ENCODE measurements at places on chromosomes 7 and 10.

- DNase-seq = peak; percentile 31
Measured at GRCh38 chr10:5447611-5448071, 35.3 kb downstream of the NET1 start.

GRCh38 chr10:16227674-16228073, 209.1 kb upstream of the PTER start:
- no peak for DNase-seq

GRCh38 chr7:284762-285722, 4.9 kb upstream of the FOXL3 start:
- no peak for DNase-seq

DNA sequence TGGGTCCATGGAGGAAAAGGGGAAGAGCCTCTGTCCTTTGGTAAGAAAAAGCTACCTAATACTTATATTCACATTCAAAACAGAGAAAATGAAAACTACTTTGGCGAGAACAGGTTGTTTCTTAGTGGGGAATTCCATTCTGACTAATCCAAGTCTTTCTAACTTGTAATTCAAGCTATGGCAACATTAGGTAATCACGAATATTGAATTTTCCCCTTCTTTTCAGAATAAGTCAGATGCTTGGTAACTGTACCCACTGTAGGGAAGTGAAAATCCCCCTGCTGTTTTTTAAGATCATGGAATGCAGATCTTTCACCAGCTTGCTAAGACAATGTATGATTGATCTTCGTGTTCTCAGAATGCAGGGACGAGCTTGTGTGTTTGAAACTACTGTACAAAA, 384.4 kb downstream of the TCERG1L start:
- DNase-seq = no peak

- no peak for DNase-seq
Measured at GRCh38 chr7:67493366-67493765, 496.7 kb downstream of the TYW1 start.

GRCh38 chr7:2040893-2041270, 191.9 kb downstream of the MAD1L1 start:
- peak; percentile 20 for DNase-seq

DNA sequence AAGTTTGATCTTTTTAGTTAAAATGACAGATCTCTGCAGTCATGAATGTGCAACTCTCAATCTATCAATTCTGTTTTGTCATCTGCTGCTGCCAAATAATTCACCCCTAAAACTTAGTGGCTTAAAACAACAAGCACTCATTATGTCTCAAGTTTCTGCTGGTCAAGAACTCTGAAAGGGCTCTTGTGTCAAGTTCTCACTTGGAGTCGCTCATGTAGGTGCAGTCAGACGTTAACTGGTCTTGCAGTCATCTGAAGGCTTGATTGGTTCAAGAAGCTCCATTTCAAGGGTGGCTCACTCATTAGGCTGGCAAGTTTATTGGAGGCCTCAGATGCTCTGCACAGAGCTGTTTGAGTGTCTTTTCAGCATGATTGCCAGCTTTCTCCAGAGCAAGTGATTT, 28.5 kb upstream of the LRRC72 start:
- DNase-seq = no peak

DNA sequence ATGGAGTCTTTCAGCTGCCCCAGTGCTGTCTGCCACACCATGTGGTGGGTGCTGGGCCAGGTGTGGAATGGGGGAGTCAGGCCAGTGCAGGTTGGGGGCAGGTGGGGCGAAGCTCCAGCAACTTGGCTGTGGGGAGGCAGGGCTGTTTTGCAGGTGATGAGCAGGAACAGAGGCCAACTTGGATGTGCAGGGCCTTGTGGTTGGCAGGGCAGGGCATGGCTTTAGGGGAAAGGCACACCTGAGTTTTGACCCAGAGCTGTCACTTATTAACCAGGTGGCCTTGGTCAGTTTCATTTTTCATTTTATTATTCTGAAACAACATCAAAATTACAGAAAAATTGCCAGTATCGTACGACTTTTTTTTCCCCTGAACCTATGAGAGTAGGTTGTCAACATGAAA, 1.1 kb upstream of the SFTPA2 start:
- no peak for DNase-seq

- DNase-seq = no peak
Measured at GRCh38 chr7:16028103-16028502, 341.6 kb upstream of the MEOX2 start.

- no peak for DNase-seq
Measured at GRCh38 chr7:133023370-133024071, 58.4 kb downstream of the CHCHD3 start.

- DNase-seq = no peak
Measured at GRCh38 chr10:15296701-15297100, 74.4 kb downstream of the FAM171A1 start.

DNA sequence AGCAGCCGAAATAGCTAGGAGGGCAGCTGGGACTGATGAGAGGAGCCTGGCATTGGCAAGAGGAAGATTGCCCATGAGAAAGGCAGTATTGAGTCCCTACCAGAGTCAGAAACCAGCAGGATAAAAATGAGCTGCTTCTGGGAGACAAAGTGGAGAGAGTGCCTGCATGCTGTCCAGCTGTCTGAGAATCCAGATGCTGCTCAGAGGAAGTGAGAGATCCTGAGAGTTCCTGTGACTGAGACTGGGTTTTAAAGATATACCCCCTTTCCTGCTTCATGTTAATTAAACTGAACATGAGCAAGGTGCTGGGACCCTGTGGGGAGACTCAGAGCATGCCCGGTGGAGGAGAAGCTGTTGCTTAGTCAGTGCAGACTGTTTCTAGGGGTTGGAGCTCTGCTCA, 107.5 kb downstream of the KIF20B start:
- no peak for DNase-seq

- no peak for DNase-seq
Measured at GRCh38 chr7:2763597-2763996, 75.6 kb downstream of the AMZ1 start.

DNA sequence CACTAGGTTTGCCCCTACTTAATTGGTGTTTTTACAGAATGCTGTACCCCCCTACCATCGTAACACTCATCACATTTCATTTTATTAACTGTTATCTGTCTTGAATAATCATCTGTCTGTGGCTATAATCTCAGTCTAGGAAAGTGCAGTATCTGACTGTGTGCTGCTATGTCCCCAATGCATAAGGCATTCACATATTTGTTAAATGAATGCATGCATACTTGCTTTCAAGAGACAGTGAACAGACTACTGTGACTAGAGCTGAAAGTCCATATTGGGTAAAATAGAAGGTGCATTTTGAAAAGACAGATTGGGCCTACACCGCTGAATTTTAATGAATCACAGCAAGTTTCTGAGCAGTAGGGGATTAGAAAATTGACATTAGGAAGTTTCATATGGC, 112.3 kb downstream of the ARHGAP12 start:
- no peak for DNase-seq

DNA sequence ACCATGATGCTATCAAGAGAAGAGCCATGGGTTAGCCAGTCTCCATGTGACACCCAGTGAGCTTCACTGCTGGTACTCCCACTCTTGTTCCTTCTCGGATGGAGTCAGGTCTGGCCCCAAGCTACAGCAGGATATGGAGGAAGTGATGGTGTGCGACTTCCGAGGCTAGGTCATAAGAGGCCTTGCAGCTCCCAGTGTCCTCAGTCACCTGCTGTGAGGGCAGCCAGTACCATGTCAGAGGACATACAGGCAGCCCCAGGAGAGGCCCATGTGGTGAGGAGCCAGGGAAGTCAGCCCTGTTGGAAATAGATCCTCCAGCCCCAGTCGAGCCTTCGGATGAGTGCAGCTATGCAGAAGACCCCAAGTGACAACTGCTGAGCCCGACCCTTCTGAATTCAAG, 237.0 kb downstream of the EBF3 start:
- DNase-seq = no peak

- no peak for DNase-seq
Measured at GRCh38 chr7:52107355-52107754, 790.7 kb upstream of the COBL start.

- DNase-seq = no peak
Measured at GRCh38 chr7:19376538-19376937, 231.3 kb upstream of the FERD3L start.

DNA sequence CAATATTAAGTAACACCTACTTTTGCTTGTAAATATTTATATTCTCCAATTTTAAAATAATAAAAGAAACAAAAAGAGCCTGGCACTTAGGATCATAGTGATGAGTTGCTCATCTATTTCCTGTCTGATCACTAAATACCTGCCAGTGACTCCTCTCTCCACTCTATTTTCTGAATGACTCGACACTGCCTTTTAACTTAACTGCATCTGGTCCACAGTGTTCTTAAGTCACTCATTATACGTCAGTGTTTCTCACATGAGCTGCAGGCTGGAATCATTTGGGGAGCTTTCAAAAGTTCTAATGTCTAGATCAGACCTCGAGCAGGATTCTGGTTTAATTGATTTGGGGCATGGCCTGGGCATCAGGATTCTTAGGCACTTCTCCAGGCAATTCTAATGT, 78.0 kb upstream of the AGBL3 start:
- peak; percentile 11 for DNase-seq

DNA sequence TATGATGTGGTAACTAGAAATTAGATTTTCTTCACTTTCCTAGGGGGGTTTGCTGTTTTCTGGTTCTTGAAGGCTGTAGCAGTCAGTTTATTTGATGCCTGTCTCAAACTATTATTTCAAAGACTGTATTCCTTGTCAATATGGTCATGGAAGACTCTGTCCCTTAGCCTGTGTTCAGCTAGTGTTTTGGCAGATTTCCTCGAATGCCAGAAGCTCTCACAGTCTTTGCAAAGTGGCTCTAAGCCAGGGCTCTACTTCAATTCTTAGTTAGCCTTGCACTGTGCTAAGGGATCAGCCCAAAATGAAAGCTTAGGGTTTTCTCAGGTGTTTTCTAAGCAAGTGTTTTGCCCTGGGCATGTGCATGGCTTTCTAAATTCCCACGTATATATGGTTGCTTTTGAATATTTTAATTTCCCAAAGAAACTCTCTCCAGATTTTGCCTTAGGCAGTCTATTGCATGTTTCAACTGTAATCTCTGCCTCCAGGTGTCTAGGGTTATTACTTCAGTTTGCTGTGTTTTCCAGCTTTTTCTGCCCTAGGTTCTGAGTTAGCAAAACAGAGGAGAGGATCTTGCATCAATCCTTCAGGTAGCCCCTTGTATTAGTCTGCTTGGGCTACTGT, 7.2 kb upstream of the C1GALT1 start:
- no peak for DNase-seq

DNA sequence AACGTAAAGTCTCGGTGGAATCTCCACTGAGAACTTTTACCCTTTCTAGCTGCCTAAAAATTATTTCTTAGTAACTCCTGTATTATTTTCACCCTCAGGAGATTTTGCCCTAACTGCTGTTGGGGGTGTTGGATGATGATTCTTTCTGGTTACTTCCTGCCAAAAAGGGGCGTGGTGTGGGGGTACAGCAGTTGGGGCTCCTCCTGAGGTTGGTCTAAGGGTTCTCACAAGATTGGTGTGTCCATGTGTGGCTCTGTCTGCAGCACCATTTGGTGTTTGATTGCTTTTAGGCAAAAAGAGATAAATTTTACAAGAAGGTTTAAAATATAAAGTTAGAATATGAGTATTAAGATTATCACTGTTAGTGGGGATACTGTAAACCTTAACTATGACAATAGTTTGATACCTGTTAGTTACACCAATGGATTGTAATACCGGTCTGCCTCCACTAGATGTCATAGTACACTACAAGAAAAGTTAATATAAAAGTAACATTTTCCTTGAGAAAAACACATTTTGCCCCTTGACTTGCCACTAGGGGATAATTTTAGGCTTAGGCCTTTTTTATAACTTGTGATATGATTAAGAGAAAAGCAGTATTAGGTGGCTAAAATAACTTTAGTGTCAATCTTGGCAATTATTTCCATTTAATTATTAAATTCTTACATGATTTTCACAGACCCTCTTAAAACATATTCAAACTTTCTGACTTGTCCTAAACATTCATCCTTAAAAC, 928.7 kb downstream of the IPMK start:
- peak; percentile 5 for DNase-seq

DNA sequence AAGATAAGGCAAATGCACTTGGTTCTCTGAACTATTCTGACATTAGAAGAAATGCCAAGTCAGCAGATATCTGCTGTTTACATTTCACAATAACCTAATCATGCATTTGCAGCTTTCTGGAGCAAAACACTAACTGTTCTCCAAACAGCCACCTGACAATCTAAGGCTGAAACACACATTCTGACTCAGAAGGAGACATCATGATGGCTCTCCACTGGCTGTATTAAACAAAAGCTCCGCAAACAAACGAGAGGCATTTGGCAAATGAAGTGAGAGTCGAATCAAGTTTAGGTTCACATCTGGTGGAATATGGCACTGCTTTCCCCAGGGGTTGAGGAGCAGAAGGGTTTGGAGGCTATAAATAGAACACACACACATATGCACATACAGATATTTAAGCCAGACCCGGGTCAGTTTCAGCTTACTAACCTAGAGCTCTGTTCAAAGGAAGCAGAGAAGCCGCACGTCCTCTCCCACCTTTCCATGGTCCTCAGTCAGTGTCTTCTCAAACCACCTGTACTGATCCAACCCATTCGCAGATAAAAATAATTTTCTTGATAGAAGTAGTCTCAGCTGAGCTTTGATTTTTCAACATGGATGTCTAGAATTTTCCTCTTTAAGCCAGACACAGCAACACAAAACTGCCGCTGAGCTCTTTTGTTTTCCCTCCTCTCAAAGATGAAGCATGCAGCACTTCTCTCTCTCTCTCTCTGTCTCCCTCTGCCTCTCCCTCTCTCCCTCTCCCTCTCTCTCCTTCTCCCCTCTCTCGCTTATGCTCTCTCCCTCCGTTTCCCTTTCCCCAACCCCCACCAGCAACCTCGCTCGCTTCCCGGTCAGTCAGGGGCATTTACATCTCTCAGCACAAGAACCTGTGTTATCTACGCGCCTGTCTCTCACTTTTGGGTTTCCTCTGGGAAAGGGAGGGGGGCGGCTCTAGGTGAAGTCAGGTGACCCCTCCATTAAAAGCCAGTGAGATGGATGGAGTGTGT, 682.8 kb downstream of the MAGI2 start:
- no peak for DNase-seq

All from activated T-cell treated with anti-CD3 and anti-CD28 coated beads, Interleukin-2, amount 50 U/mL, for 72 hours (primary cell).